NCI-H1417 (cell line): ENCODE measurements at places on chromosomes 7 and 10.

DNA sequence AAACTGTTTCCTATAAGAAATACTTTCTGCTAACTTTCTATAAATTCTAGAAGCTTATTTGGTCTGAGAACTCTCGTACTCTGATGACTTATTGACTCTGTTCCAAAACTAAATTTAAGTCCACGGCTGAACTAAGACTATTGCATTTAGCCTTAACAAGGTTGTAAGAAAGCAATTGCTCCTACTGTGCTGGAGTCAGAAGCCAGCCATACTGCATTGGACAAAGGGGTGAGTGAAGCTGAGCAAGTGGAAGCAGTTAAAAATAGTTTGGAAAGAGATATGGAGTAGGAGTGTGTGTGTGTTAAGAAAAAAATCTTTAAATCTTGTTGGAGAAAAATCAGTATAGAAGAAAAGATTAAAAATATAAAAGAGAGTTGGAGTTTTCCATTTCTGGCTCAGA, 1360.1 kb upstream of the CELF2 start:
- no peak for DNase-seq

DNA sequence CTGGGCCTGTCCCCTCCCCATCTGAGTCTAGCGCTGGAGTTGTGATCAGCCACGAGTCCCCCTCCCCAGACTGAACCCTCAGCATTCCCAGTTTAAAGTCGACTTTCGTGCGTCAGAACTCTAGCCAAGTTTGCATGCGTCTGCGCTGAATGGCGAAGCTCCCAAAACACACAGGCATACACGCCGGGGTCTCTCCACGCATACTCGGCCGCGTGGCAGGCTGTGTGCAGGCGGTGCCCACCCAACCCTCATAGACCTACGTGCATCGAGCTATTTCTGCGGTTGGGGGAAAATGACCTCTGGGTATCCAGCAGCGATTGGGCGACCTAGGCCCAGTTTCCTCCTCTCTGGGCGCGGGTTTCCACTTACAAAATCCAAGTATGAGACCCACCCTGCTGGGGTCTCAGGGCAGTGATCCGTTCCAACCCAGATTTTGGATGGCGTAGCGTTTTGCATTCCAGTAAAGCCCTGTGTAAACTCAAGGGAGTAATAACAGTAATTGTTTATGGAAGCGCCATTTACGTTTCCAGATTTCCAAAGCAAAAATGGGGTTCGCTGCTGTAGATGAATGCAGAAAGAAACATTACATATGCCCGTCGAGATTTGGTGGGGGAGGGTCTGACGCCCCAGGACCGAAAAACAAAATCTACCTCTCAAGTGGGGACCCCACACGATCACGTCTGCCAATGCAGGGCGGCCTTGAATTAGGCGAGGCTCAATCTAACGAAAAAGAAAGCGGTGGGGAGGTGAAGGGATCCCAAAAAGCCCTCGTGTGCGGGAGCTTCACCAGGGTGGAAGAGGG, 2.0 kb upstream of the HMX3 start:
- DNase-seq: no peak

DNA sequence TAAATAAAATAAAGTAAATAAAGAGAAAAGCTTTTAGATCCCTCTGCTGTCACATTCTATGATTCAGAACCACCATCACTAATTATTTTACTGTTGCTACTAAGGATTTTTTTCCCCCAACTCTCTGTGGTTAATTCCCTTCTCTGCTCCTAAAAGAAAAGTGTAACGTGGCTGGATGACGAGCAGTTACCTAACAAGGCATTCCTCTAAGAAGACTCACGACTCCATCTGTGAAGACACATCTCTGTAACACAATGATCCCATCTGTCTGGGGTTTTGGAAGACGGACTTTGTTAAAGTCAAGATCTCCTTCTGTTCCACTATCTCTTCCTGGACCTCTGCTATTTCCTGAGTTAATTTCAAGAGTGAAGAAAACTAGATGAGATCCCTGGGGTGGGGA, 179.9 kb downstream of the SFMBT2 start:
- DNase-seq: no peak

DNA sequence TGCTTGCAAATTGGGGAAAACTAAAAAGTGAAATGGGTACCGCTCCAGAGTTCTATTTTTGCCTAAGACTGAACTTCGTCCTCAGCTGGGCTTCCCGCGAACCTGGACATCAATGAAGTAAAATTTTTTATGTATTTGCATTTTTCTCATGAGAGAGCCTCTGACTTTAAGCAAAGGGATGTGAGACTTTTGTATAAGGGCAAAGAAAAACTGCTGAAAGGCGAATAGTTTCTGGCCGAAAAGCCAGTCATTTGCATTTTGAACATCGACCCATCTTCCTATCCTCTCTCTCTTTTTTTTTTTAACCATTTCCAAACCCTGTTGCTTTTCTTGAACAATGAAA, 573 bp downstream of the PMPCB start:
- no peak for DNase-seq

GRCh38 chr7:29342761-29343160, 148.2 kb downstream of the CHN2 start:
- DNase-seq: no peak

- no peak for DNase-seq
Measured at GRCh38 chr10:98533241-98533640, 86.5 kb upstream of the HPS1 start.

- DNase-seq: no peak
Measured at GRCh38 chr10:114998993-114999392, 61.0 kb downstream of the TRUB1 start.

DNA sequence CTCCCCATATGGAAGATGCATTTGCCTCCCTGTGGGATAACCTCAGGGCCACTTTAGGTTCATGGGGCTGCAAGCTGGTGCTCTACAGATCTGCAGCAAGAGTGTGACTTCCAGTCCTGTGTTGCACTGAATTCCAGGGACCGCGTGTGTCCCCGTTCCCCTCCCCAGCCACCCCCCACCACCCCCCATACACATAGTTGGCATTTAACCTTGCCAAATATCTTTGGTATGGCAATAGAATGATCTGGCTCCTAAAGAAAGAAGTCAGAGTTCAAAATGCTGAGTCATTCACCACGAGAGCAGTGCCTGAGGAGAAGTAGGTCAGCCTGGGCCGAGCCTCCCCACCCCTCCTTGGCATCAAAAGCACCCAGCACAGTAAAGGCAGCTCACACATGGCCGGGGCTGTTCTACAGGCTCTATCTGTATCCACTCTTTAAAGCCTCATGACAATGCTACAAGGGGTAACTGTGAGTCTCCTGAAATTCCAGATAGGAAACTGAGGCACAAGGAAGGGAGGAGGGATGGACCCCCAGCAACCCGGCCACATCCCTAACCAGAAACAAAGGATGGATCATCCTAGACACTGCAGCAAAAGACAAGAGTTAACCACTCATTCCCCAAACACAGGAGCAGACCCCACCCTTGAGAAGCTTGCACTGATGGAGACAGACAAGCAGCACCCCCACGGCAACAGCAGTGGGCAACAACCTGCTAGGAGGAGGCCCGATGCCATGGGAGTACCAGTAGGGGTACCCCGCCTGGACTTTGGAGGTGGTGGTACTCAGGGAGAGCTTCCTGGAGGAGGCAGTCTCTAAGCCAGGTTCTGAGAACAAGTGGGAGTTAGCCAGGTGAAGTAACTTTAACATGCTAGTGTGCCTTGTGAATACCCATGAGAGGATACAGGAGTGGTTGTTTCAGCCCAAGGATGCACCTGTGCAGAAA, 70.3 kb upstream of the NANOS1 start:
- DNase-seq: no peak

- DNase-seq: no peak
Measured at GRCh38 chr10:44178856-44179255, 206.0 kb downstream of the CXCL12 start.

GRCh38 chr10:52818019-52818418, 45.4 kb upstream of the MBL2 start:
- DNase-seq: no peak

DNA sequence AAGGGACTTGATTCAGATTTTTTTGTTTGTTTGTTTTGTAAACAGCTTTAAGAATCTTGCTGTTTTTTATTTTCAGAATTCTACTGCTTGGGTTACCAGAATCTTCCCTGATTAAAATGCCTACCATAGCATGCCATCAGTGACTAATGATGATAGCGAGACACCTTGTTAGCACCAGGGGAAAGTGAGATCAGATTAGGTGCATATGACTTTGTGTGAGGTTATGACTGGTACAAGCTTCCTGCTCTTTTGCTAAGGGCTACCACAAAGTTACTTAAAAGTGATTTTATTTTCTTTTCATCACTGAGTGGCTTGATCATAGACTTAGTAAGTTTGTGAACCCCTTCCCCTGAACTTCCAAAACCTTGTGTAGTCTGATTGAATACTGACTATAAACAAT, 93.5 kb downstream of the SND1 start:
- DNase-seq: no peak

- no peak for DNase-seq
Measured at GRCh38 chr10:124319926-124320391, 98.8 kb downstream of the OAT start.

- no peak for DNase-seq
Measured at GRCh38 chr10:48789486-48790456, 105.1 kb downstream of the WDFY4 start.

- DNase-seq: no peak
Measured at GRCh38 chr10:97454330-97455036, 8.5 kb downstream of the ZDHHC16 start.

DNA sequence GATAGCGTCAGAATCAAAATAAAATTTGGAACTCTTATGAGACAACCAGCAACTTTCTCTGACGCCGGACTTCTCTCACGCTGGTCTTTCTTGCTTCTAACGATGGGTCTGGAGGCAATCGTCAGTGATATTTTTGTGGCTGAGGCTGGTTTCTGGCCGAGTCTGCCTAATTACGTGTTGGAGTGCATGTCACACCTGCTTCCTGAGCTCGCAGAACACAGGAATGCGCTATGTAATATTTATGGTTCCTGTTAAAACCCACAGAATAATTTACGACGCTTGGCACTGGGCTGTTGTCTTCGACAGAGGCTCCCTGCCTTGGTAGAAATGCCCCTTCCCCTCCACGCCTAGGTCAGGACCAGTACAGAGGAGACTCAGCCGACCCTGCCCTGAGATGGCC, 64.9 kb downstream of the NPTX2 start:
- peak; percentile 17 for DNase-seq

DNA sequence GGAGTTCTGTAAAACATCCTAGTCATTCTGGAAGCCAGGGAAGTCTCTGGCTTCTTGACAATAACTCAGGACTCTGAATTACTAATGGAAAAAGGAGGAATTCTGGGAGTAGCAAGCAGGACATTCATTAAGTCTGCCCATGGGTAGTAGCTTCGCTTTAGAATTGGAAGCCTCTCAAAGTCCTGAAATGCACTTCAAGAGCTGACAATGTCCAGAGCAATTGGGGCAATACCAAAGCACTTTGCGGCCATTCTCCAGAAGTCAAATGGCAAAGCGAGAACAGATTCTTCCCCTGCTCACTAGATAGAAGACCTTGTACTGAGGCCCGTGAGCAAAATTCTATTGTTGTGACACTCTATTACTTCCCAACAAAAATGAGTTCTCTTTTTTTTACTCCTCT, 150.3 kb upstream of the FRMD4A start:
- no peak for DNase-seq

DNA sequence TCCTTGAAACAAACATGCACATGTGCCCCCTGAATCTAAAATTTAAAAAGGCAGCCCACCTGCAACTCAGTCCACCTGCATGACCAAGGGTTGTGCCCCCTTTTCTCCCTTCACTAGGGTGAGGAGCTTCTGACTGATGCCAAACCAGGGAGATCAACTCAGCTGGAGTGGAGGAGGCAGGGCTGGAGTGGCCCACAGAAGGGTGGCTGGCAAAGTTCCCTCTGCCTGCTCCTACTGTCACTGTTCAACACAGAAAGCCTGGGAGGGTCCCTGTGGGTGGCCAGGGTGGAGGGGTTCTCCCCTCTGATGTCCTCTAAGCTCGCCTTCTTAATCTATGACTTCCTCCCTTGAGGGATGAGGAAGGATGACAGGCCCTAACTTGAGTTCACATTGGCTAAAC, 55.7 kb upstream of the ANTXRL start:
- no peak for DNase-seq

DNA sequence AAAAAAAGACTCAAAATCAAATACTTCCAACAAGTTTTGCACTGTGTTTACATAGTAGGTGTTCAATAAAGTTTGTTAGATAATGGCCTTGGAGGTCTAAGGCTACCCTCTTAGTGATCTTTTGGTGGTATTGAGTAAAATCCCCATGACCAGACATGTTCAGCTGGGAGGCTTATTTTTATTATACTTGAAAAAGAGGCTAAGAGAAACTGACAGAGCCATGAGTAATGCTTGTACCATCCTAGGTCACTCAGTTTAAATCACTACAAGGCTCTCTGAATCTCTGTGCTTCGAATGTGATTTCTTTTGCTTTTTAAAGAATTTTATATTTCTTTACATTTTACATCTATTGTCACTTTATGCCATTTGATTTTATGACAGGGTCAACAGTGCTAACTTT, 90.5 kb downstream of the TWIST1 start:
- DNase-seq: no peak

- no peak for DNase-seq
Measured at GRCh38 chr7:69653806-69654205, 55.5 kb downstream of the AUTS2 start.

GRCh38 chr10:124168581-124168980, 75.2 kb upstream of the CHST15 start:
- no peak for DNase-seq

DNA sequence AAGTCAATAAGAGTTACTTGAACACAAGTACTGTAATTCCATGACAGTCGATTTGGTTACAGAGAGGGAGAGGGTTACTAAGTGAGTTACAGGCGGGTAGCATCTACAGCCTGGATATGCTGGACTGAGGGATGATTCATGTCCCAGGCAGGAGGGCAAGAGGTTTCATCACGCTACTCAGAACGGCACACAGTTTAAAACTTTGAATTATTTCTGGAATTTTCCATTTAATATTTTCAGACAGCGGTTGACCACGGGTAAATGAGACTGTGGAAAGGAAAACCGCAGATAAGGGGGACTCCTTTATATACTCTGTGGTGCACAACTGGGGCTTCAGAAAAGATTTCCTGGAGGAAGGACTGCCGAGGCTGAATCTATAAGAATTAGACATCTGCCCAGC, 25.7 kb upstream of the LRRC4 start:
- DNase-seq: no peak

DNA sequence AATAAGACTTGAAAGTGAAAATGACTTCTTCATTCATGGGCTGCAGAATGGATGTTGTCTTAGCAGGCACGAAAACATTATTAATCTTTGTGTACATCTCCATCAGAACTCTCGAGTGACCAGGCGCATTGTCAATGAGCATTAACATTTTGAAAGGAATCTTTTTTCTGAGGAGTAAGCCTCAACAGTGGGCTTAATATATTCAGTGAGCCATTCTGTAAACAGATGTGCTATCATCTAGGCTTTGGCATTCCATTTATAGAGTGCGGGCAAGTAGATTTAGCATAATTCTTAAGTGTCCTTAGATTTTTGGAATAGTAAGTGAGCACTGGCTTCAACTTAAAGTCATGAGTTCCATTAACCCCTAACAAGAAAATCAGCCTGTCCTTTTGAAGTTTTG, 33.1 kb downstream of the PTTG1IP2 start:
- DNase-seq: no peak

DNA sequence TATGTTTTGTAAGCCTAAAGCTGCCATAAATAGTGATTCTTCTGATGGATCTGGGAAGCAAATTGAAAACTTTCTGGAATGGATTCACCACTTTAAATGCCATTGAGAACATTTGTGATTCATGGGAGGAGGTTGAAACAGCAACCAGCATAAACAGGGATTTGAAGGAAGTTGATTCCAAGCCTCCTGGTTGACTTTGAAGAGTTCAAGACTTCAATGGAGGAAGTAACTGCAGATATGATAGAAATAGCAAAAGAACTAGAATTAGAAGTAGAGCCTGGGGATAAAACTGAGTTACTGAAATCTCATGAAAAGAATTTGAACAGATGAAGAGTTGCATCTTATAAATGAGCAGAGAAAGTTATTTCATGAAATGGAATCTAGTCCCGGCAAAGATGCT, 99.2 kb downstream of the LRRC4 start:
- no peak for DNase-seq
